ENCODE measurements at places on chromosomes 6 and 20.
A peak's percentile ranks its signal among the peaks of the same experiment; 100 is the strongest.

DNA sequence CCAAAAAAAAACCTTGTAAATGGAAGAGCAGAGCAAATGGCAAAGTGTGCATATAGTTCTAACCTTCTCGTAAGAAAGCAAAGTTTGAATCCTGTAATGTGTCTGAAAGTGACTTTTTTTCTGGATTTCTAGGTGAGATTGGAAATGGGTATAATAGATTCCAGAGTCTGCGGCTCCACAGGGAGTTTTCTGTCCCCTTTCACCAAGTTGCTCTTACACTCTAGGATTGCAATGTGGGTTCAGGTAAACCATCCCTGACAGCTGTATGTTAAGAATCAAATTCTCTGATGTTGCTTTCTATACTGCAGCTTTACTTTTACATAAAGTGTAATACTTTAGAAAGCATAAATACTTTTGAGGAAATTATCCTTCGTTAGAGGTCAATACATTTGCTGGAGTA, 260.1 kb downstream of the PRL start:
- DNase-seq: no peak

- DNase-seq: no peak
Measured at GRCh38 chr6:136792095-136792409, 225 bp downstream of the MAP3K5 start.

- DNase-seq: no peak
Measured at GRCh38 chr20:40986774-40987173, 41.8 kb upstream of the TOP1 start.

DNA sequence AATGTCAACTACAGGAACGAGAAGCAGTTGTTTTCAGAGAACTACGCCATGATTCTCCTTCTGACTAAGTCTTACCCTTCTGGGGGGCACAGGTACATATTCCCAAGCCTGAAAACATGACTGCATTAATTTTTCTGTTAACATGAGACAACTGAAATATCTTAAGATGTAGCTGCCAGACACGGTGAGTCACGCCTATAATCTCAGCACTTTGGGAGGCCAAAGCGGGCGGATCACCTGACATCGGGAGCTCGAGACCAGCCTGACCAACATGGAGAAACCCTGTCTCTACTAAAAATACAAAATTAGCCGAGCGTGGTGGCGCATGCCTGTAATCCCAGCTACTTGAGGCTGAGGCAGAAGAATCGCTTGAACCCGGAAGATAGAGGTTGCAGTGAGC, 21.7 kb downstream of the TBC1D20 start:
- no peak for DNase-seq

DNA sequence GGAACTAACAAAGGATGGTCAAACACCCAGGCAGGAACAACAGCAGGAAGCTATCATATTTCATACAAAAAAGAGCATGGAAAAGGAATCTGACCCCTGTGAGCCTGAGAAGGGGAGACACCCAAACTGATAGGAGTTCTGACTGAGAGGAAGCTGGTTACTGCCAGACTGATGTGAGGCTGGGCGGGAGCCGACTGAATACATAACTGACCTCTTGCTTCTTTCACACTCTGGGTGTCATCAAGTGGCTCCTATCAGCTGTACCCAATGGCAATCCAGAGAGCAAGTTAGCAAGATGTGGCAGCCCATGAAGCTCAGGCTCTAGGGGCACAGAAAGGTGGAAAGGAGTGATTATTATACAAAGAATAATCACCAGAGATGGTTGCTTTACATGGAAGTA, 795.1 kb upstream of the HS3ST5 start:
- DNase-seq: no peak

- no peak for DNase-seq
Measured at GRCh38 chr6:93468291-93468690, 48.9 kb upstream of the EPHA7 start.

- no peak for DNase-seq
Measured at GRCh38 chr6:63940056-63940455, 304.5 kb downstream of the PHF3 start.

DNA sequence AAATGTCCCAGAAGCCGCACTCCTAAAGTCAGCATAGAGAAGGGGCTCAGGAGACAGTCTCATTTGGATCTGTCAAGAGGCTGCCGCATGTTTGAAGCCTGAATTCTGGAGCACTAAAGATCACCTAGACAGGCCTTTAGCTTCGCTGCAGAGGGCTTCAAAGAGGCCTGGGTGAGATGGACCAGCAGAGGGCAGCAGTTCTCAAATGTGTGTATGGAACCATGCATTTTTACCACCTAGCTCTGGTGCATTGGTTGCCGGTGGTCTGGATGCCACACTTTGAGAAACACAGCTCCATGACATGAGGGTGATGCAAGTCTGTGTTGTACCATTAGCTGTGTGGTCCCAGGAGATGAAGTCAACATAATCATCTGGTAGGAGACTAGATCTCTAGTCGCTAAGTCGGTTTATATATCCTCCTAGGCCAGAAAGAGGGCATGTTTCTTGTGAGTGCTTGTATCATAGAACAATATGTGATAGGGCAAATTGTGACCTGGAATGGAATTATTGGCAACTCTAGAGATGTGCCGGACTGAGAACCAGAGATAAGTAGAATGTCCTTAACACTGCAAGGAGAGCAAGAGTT, 64.8 kb downstream of the KIAA0319 start:
- peak; percentile 46 for DNase-seq

DNA sequence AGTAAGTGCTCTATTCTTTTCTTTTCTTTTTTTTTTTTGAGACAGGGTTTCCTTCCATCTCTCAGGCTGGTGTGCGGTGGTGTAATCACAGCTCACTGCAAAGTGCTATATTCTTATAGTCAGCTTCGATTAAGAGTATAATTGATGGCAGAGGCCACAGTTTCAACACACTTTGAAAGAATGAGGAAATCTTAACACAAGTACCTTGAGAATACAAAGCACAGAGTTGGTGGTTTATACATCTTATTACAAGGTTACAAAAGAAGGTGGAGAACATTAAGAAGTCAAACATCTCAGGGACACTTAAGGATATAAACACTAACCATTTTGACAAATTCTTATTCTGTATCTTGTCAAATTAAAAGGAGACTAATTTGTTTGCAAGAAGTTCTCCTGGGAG, 180.5 kb downstream of the SOD2 start:
- no peak for DNase-seq

GRCh38 chr20:53599378-53599777, 5.7 kb upstream of the ZNF217 start:
- no peak for DNase-seq

DNA sequence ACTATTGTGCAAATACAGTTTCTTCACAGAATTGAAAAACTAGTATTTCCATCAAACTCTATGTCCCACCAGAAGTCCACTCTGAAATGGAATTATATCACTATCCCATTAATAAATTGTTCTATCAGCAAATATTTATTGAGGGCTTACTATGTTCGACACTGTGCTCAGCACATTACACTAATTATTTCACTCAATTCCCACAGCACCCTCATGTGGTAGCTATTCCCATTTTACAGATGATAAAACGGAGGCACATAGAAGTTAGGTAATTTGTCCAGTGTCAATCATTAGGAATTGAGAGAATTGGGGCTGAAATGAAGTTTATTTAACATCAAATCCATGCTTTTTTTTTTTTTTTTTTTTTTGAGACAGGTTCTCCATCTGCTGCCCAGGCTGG, 52.5 kb downstream of the MKKS start:
- no peak for DNase-seq

DNA sequence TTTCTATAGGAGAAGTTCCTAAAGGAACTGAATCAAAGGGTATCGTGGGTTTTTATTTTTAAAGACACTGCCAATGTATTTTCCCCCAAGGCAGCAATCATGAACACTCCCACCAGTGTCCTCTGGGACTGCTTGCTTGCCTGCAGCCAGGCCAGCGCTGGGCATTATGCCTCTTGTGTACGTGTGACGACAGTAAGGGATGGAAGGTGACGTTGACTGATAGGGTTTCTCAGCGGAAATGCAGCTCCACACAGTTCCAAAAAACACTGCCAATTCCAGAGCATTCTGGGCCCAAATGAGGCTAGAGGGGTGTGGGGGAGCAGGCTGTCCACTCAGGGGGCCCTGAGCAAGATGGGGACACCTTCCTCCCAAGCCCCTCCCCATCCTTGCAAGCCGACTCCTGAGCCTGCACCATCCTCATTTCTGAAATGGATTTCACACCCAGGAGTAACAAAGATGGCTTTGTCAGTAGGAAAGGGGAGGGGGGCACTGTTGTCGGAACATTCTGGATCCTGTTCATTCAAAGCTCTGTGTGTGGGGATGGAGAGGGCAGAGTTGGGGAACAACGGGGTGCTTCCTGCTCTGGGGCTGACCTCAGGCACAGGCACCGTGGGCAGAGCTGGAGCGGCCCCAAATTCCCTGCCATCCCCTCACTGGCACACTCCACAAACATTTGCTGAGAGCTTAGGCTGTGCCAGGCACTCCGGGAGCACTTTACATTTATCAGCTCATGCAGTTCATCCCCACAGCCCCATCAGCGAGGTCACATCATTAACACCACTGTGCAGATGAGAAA, 20.0 kb downstream of the PREX1 start:
- no peak for DNase-seq

GRCh38 chr20:2749343-2749950, 51.0 kb downstream of the CPXM1 start:
- DNase-seq: no peak

DNA sequence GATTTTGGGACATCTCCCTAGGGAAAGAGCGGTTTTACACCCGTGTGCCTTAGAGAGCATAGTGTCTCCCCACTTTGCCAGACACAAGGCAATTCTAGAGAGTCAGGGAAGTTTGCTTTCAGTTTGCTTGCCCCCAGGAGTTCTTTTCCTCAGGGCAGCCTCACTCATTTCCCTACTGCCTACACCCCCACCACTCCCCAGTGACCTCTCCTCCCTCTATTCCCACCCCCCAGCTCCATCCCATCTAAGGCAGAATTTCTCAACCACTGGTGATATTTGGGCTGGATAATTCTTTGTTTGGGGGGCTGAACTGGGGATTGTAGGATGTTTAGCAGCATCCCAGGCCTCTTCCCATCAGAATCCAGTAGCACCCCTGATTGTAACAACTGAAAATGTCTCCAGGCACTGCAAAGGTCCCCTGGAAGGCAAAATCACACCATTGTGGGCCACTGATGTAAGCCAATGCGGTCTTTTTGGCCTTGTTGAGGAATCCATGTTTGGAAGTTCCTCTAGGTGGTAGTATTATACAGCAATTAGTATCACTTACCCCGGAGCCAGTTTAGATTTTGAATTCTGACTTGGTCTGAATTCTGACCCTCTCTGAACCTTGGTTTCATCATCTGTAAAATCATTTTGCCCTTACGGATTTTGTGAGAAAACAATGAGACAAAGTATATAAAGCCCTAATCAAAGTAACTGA, 1.3 kb downstream of the EPPIN start:
- no peak for DNase-seq

GRCh38 chr20:62407221-62407992, at the start of gene CABLES2:
Gene CABLES2, minus strand, starts transcription at chr20:62407285. Its CDS starts 9 bp downstream, at chr20:62407276.
- peak; percentile 69 for DNase-seq

DNA sequence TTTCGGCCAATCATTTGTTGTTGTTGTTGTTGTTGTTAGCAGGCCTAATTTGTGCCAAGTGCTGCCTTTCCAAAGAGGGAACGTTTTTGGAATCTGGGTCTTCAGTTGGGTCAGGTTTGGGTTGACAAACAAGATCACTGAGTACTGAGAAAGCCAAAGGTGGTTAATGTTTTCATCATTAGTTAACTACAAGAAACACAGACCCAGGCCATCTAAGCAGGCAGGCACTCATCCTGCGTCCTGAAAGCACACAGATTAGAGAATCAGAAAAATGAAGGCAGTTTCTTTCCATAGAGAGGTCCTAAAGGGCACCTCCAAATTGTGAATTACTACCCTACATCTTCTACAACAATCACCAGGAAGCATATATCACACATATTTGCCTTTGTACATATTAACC, 15.1 kb upstream of the SIRPG start:
- DNase-seq: no peak

- no peak for DNase-seq
Measured at GRCh38 chr6:155187994-155188706, 75.7 kb upstream of the CLDN20 start.

DNA sequence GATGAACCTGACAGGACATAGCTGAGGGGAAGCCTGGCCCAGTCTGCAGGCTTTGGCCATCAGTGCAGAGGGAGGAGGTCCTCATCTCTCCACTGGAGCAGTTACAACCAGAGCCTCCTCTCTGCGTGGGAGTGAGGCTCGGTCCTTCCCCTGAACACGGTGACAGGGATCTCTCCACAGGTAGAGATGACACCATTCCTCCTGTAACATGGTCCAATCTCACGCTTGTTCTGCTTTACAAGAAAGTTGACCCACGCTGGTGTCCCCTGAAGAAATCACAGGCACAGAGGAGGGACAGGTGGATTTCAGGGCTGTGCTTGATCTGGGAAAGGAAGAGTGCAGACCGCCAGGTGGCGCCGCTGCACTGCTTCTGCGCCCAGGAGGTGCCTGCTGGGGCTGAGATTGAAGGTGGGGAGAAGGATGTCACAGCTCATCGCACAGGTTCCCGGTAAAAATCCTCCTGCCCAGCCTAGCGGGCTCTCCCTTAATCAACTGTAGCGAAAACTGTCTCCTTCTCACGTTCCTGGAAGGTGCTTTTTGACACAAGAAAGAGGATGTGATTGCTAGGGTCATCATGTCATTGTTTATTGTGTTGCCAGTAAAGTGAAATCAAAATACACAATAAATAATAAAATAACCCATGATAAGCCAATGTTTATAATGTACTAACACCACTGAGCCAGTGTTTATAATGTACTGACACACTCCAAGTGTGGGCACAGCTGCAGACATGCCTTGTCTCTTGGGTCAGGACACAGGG, 20.4 kb downstream of the HLA-G start:
- peak; percentile 63 for DNase-seq

GRCh38 chr6:80010288-80010687, 5.8 kb downstream of the TTK start:
- no peak for DNase-seq

GRCh38 chr20:16003310-16003709, 569.9 kb downstream of the KIF16B start:
- DNase-seq: no peak

GRCh38 chr6:166381381-166381732, 1.4 kb downstream of the MPC1 start:
- DNase-seq: no peak

GRCh38 chr6:97394160-97394748, 111.2 kb upstream of the MMS22L start:
- DNase-seq: no peak

DNA sequence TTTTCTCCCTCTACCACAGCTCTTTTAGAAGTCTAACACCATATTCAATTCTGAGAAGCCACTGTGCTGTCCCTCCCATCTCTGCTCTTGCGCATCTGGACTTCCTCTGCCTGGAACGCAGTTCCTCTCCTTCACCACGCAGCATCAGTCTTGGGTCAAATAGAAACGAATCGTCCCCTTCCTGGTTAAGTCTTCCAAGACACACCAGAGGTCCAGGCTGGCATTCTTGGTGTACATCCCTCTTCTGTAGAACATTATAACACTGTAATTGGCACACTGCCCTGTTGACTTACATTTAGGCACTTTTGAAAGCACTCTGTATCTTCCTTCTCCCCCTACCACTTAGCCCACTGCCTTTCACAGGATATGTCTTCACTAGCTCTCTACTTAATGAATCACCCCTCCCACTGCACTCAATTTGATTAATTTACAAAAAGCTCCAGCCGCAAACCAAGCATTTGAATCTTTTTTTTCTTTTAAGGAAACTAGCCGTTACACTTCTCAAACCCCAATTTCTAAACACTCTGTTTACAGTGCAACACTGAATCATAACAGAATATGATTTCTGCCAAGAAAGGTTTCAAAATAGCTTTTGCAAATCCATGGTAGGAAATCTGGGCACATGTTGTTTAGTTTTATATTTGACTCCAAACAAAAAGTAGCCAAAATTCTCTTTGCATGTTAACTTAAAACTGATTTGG, 140.8 kb upstream of the CARMIL1 start:
- DNase-seq: peak; percentile 35

All from stimulated activated CD8-positive, alpha-beta memory T cell treated with anti-CD3 and anti-CD28 coated beads, Interleukin-4, amount 100 ng/mL, for 4 hours (primary cell).